Activated CD4-positive, alpha-beta T cell treated with anti-CD3 and anti-CD28 coated beads, Interleukin-2, amount 10 ng/mL, durations not matched to agents 7 days and 5 days (primary cell): ENCODE measurements at places on chromosomes 5 and 9. TPM values are rescaled to one million over a fixed set of nuclear protein-coding genes. Genes with fewer than 3 reads are reported as not detected.

VLDLR gene
- total RNA-seq: 3.7 TPM

CTXN3 gene
- total RNA-seq: not detected

PCBD2 gene
- total RNA-seq: 15.4 TPM

IFNA10 gene
- total RNA-seq: not detected

TMEM167A gene
- 61.0 TPM for total RNA-seq

LECT2 gene
- not detected for total RNA-seq

PCDHA11 gene
- not detected for total RNA-seq

NSG2 gene
- total RNA-seq: not detected

TSLP gene
- 0.19 TPM for total RNA-seq

TOR4A gene
- total RNA-seq: 7.1 TPM

GABRP gene
- total RNA-seq: not detected

RASGEF1C gene
- total RNA-seq: not detected

EDIL3 gene
- not detected for total RNA-seq

RAB3C gene
- total RNA-seq: not detected

ZNF608 gene
- total RNA-seq: not detected

PLAC8L1 gene
- total RNA-seq: 0.47 TPM

DMGDH gene
- total RNA-seq: not detected

GDF9 gene
- total RNA-seq: 0.89 TPM

PCDHB10 gene
- total RNA-seq: not detected

NUTM2F gene
- total RNA-seq: not detected

PDE6A gene
- not detected for total RNA-seq

IL13 gene
- 2.8 TPM for total RNA-seq

ECM2 gene
- not detected for total RNA-seq

PCYOX1L gene
- total RNA-seq: 34.6 TPM

MYOZ3 gene
- total RNA-seq: not detected

TPPP gene
- 0.02 TPM for total RNA-seq

SLC6A3 gene
- total RNA-seq: not detected

LHX2 gene
- not detected for total RNA-seq

WDR38 gene
- total RNA-seq: not detected

RLN2 gene
- 2.0 TPM for total RNA-seq

SHISAL2B gene
- not detected for total RNA-seq

CNTLN gene
- total RNA-seq: 1.5 TPM

NXNL2 gene
- total RNA-seq: not detected

PAX5 gene
- total RNA-seq: 0.10 TPM

FRMD3 gene
- 0.62 TPM for total RNA-seq

LCN2 gene
- total RNA-seq: not detected
